Kidney (tissue), 22 donors: ENCODE measurements at places on chromosomes 3 and 15.

- no peak for DNase-seq
These were observed 10.3 kb upstream of the ROPN1B start for GRCh38 chr3:125958511-125959316.

GRCh38 chr3:108899530-108899929, 54.1 kb downstream of the GUCA1C start:
- DNase-seq: no peak

DNA sequence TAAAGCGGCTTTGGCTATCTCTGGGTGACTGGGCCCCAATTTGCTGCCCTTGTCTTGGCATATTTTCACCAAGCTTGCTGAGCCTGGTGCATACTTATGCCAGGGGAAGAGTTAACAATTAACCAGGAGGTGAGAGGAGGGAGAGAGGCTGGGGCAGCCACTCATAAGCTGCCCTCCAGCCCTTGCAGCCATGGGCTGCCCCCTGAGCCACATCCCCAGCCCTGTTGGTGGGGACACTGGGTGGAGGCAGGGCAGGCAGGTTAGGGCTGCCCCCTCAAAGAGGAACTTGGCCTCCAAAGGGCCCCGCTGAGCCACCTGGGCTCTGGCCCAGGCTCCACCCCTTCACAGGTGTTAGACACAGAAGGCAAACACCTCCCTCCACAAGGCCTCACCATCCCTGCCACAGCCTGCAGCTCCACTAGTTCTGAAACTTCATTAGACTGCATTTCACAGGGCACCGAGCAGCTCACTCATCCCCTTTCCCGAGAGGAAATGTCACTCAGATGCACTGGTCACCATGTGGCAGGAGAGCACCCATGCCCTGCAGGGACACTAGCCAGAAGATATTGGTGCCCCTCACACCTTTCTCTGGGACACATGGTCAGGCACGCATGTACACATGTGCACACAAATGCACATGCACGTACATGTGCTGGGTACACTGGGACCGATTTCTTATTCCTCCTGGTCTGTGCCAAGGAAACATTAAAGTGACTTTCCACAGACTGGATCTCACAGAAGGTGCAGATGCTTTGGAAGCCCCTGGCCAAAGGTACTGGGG, 20.2 kb downstream of the AMOTL2 start:
- DNase-seq: peak; percentile 60

DNA sequence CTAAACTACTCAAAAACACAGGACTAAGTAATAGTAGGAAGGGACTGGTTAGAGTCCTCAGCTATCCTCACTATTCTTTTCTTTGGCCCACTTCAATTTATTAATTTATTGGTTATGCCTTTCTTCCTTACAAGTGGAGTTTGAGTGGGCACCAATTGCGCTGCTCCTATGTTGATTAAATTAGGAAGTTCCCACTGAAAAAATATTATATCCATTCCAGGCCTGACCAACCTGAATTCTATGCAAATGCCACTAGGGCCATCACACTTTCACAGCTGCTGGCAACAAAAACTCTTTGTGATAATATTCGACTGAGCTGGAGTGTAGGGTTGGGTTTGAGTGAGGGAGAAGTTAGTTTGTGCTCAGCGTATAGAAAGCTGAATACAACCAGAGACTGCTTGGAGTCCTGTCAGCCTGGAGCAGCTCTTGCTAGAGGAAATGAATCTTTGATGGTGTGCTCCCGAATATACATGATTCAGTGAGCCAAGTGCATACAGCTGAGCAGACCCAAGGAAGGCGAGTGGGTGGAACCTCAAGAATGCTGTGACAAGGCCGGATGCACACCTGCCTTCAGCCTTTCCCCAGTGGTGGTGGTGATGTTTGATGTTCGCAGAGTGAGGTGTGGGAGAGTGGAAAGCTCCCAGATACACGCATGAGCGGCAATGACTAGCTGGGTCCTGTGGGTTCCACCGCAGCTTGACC, 1.5 kb downstream of the ARHGEF3 start:
- peak; percentile 58 for DNase-seq

- DNase-seq: no peak
These were observed 190.1 kb downstream of the GOLGA6L6 start for GRCh38 chr15:20351448-20351971.

DNA sequence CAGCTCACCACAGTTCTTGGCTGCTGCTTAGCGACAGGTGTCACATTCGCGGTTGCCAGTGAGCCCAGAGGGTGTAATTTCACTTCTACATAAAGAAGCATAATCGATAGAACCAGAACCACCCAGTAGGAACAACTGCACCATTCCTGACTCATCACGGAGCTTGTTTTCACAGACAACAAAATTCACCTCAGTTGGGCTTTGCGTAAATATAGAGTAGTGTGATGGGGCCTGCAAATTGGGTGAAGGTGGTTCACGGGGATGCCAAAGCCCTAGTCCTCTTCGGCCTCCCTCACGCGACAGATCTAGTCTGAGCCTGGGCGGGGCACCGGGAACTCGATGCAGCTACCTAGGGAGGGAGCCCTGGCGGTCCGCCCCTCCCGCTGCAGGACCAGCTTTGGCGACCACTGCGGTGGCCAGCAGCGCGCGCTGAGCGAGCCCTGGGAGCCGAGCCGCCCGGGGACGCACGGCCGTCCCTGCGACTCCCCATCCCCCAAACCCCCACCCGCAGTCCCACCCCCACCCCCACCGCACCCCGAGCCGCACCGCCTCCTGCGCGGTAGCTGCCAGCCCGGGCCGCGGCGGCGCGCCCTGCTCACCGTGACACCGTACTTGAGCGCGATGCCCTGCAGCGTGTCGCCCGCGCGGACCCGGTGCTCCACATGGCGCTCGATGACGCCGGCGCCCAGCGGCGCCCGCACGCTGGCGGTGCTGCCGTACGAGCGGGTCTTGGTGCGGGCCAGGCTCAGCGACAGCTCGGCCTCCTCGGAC, 519 bp downstream of the LYSMD2 start:
- DNase-seq: peak; percentile 80

DNA sequence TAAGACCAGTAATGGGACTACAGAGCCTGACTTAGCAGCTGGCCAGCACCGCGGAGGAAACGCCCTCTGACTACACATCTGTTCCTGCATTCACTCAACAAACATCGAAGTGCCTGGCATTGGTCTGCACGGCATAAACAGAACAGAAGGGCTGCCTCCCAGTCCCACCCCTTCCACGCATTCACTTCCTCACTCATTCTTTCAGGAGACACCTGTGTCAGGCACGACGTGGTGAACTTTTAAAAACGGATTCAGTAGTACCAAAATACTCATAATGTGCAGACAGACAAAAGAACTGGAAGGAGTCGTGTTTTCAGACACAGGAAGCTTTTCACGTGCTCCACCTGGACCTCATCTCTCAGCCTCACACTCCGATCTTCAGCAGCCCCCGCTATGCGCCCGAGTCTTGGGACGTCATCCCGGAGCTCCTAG, 123.3 kb downstream of the XXYLT1 start:
- no peak for DNase-seq

DNA sequence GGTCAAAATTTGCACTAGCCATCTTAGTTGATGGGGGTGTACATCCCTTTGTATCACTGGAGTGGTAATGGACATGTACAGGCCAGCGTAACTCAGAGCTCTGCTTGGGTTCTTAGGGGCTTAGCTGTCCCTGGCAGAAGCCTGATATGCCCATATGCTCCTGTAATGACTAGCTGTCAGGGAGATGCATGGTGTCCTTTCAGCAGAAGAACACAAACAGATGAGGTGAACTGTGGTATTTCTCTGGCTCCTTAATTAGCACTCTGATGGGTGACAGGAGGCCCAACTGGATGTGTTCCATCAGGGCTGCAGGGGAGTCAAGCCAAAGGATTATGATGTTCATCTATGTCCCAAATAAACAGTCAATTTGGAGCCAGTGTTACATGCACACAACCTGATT, 774.5 kb downstream of the AGBL1 start:
- no peak for DNase-seq

DNA sequence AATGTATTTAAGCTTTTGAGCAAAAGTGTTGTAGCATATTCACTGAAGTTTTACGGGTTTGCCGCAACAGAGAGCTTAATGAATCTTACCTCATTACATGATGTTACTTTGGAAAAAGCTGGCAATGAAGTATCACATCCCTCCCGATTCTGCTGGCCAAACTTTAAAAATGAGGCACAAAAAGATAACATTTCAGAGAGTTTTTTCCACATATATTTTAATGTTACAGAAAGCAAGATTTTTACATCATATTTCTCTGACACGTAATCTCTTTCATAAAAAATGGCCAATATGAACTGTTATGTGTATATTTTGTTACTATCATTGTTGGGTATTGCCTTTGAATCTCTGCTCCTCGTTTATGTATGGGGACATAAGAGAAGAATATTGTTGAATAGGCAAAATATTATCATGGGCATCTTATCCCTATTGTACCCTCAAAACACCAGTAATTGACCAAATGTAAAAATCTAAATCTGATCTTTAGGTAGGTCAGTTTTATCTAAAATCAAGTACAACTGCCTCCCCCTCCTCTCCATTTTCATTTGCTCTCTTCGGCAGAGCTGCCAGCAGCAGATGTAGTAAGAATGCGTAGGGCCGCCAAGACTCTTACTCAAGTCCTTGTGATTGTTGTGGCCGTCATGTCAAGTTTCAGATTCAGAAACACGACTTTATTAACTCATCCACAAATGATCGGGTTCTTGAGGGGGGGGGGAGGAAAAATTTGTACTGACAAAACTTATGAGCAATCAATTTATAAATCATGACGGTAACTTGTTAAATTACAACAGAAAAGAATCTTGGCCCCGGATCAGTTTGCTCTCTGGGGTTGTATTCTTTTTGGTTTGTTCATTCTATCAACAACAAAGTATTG, 106.7 kb upstream of the THRB start:
- DNase-seq: no peak

DNA sequence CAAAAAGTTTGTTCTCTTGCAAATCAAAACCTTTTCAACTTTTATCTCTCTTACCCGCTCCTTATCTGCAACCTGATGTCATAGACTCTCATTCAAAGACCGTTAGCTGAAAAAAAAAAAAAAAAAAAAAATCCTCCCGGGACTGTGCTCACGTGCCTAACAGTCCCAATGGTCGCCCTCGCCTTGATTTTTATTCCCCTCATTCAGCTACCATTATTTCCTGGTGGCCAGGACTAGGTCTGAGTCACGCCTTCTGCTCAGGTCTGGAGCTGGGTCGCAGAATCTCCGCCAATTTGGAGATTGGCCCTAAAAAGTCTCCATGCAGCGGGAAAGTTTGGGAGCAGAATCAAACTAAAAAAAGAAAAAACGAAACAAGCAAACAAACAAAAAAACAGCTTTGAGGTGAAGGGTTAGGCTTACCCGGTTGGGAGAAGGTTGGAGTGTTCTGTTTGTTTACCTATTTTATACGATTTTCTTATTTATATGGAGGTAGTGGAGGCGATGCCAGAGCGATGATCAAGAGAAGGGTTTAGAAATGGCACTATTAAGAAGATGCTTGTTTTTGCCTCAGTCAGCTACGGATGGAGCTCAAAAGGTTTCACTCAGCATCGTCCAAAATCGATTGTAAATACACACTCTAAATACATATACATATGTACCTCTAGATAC, 51.1 kb downstream of the ZIC4 start:
- no peak for DNase-seq

DNA sequence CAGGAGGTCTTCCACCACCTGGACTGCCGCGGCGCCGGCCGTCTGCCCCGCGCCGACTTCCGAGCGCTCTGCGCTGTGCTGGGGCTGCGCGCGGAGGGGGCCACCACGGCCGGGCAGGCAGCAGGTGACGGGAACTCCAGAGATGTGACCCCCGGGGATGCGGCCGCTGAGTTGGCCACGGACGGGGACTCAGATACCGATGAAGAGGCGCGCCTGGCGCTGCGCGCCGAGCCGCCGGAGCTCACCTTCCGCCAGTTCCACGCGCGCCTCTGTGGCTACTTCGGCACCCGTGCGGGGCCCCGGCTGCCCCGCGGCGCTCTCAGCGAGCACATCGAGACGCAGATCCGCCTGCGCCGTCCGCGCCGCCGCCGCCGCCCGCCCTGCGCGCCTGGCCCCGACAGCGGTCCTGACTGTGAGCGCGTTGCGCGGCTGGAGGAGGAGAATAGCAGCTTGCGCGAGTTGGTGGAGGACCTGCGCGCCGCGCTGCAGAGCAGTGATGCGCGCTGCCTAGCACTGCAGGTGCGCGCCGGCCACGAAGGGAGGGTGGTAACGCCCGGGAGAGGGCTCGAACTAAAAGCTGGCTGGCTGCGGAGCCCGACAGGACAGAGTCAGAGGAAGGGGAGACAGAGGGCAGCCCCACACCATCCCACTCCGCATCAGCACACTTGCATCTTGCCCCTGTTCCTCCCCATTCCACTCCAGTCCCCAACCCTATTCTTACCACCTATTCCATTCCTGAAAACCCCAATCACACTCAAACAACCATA, 885 bp downstream of the EFCC1 start:
- no peak for DNase-seq

- DNase-seq: no peak
These were observed 9.0 kb downstream of the TTC14 start for GRCh38 chr3:180611006-180611405.
